ENCODE measurements at places on chromosomes 1 and 21. TPM values are rescaled to one million over a fixed set of nuclear protein-coding genes. Genes with fewer than 3 reads are reported as not detected.

- no peak for DNase-seq
Measured at GRCh38 chr1:228319352-228320088, 87.1 kb downstream of the TRIM11 start.

- DNase-seq = no peak
Measured at GRCh38 chr1:64841330-64842065, 96.6 kb downstream of the RAVER2 start.

- DNase-seq = peak; percentile 51
Measured at GRCh38 chr1:201224666-201225370, 34.2 kb downstream of the IGFN1 start.

DNA sequence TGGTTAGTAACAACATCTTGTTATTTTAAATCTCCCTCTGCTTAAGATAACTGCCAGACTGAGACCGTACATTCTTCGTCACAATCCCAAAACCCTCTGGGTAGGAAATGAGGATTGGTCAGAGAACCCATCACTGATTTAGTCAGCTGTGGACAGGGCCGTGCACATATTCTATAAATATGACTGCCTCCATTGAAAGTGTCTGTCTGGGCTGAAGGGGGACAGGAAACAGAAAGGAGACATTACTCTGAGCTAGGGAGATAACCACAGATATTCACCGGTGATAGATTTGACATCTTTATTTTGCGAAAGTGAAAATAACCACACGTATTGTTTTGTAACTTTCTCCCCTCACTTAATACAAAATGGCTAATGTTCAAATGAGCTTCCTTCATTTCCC is 36.9 kb upstream of the ST6GALNAC5 start:
- DNase-seq = no peak

DNA sequence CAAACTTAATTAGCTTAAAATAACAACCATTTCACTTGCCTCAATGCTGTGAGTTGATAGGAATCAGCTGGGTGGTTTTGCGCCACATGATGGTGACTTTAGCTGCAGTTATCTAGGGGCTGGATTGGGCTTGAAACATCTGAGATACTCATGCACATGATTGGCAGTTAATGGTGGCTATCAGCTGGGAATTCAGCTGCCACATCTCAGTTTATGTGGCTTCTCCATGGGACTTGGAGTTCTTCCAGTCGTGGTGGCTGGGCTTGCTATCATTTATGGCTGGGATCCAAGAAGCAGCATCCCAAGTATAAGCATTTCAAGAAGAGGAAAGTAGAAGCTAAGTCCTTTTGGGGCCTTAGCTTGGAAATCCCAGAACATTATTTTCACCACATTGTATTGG is 36.4 kb downstream of the PDC start:
- DNase-seq = no peak

DNA sequence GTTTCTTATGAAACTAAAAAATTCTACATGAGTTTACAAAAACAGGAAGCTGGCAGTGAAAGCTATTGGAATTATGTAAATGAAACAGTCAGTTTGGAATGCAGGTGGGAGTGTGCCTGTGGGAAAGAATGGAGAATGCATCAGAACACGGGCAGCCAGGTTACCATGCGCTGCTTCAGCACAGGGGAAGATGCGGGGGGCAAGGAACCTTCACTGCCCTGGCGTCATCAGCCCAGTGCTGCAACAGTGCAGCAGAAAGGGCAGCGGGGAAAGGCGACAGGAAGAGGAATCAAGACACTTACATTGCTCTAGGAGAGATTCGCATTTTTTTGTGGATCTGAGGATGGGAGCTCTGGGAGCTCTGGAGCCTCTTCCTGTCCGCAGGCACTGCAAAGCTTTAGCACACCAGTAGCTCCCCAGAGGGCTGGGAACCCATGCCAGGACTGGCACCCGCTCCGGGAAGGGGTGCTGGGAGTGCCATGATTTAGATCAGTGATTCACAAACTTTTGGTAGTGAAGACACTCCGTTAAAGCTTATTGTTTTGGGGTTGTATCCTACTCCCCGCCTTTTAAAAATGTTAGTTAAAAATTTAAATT is 64.1 kb upstream of the WDR26 start:
- no peak for DNase-seq

The SMCP gene
- not detected for total RNA-seq

The BATF3 gene
- total RNA-seq = 0.71 TPM

The FNDC10 gene
- total RNA-seq = 25.6 TPM

The CELA2B gene
- not detected for total RNA-seq

The MX1 gene
- 5.0 TPM for total RNA-seq

Measured in osteocyte (in vitro differentiated cells).